ENCODE measurements at places on chromosomes 12 and 14.

- no peak for DNase-seq
Observed at GRCh38 chr12:121222847-121223246, 12.9 kb downstream of the P2RX4 start.

DNA sequence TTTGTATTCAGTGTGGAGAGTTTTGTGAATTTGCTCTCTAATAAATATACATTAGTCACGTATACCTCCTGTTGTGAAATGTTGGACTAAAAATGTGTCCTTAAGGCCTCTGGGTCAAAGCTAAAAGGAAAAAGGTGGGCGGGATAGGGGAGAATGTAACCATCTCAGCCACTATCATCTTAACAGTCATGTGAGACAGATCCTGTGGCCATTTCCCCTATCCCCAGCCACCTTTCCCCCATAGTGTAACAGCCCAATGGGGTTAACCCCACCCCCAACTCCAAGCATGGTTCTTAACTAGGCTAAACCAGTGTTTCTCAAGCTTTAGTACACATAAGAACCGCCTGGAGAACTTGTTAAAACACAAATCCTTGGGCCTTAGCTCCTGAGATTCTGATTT lies 6.5 kb upstream of the ITPR2 start:
- no peak for DNase-seq

GRCh38 chr14:45906257-45906656 lies 653.3 kb upstream of the MIS18BP1 start:
- DNase-seq: no peak

GRCh38 chr12:19402211-19402610 lies 37.1 kb upstream of the AEBP2 start:
- no peak for DNase-seq

DNA sequence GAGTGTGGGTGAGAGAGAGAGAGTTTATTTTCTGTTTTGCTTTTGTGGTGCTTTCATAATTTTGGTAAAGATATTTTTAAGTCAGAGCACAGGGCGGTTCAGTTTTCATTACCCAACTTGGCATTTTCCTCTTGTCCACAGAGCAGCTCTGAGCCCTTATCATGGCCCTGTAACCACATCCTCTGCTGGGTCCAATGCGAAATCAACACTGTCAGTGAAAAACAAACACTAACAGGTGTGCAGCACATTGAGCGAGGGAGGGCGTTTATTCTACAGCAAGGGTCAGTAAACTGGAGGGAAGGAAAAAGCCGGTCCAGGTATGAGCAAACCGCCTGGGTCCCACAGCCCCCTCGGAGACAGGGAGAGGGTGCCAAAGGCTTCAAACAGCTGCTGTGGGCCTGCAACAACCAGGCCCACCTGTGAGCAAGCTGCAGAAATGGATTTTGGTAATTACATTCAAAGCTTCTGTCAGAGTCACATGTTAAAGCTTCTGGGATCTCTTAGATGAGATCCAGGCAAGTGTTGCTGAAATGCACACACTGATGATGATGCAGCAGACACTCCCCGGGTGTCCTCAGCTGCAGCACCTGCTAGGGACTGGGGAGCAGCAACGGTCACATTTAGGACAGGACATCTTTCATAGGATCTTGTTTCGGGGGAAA lies 132.7 kb upstream of the DYRK2 start:
- DNase-seq: peak; percentile 3

- DNase-seq: no peak
Observed at GRCh38 chr14:99717682-99718013, 33.5 kb downstream of the CYP46A1 start.

DNA sequence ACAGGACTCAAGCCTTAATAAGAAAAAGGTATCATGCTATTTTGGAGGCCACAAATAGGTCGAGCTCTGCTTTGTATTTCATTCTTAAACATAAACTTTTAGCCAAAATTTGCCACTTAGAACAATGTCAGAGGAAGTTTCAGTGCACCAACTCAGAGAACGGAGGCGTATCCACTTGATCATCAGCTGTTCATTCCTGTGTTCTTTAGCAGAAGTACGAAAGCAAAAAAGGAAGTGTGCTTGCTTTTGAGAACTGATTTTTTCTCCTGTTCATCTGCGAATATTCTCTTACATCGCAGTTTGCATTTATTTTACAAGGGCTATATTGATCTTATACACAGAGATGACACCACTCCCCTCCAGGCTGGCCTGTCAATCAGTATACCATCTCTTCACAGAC lies 188.6 kb upstream of the SOX5 start:
- no peak for DNase-seq

- DNase-seq: no peak
Observed at GRCh38 chr14:98977451-98977850, 294.5 kb downstream of the BCL11B start.

DNA sequence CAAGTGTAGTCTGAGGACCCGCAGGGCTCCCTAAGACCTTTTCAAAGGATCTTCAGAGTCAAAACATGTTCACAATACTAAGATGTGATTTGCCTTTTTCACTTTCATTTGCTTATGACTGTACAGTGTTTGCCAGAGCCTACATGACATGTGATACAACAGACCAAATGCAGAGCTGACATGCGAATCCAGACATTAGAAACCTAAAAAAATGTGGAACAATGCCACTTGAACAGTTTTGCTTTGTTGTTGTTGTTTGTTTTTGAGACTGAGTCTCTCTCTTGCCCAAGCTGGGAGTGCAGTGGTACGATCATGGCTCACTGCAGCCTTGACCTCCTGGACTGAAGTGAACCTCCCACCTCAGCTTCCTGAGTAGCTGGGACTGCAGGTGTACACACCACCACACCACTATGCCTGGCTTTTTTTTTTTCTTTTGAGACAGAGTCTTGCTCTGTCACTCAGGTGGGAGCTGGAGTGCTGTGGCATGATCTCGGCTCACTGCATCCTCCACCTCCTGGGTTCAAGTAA lies 5.3 kb upstream of the RAB35 start:
- DNase-seq: no peak

- DNase-seq: no peak
Observed at GRCh38 chr12:127539226-127539858, 727.6 kb upstream of the TMEM132C start.

GRCh38 chr12:51202718-51203117 lies 15.1 kb downstream of the POU6F1 start:
- no peak for DNase-seq

DNA sequence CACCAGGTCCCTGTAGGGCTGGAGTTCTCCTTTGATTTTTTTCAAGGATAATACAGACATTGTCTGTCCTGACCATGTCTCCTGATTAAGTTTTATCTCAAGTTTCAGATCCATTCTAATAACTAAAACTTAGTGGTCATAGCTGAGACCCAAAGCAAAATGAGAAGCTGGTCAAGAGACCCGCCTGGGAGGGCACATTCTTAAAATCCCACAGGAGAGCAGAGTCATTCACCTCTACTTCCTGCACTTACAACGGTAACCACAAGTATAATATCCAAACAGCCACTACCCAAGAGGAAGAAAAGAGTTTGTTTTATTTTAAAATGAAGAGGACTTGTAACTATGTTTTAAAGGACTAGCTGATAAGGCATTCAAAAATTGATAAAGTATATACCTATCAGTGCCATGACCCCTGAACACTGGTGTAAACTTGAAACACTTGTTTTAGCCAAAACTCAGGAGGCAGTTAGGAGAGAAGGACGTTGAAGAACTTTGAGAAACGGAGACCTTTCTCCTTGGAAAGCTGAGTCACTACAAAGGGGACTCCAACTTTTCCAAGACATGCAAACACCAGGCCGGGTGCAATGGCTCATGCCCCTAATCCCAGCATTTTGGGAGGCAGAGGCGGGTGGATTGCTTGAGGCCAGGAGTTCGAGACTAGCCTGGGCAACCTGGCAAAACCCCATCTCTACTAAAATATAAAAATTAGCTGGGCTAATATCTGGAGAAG lies 478.2 kb downstream of the GLT1D1 start:
- no peak for DNase-seq

DNA sequence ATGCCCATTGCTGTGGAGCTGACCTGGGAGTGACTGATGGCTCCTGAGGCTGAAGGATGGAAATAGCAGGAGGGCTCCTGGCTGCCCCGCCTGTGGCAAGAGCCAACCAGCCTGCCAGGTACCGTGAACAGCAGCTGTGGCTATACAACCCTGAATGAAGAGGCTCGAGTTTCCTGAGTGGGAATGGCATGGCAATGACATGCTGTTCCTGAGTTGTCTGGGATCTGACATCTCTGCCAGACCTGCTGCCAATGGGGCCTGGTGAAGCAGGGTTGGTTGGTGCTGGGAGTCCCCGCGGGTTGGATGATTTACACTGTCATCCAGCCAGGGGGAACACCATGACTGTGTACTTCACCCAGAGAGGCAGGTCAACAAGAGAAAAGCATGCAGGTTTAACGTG lies 31.8 kb upstream of the LRRC10 start:
- no peak for DNase-seq

DNA sequence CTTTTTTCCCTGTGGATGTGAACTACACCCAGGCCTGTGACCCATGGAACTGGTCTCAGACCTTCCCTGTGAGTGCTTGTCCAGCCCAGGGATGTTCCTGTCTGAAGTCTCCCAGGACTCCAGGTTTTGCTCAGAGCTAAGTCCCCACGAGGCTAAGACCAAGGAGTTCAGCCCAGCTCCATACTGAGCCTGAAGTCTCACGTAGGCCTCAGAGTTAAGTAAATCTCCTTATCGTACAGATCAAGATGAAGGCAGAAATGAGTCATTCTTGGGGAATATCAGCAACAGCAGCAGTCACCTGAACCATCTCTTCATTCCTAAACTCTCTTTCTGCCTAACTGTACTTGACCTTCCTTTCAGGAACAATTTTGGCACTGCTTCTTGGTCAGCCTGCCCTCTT lies 139.8 kb downstream of the ANO6 start:
- DNase-seq: no peak

- no peak for DNase-seq
Observed at GRCh38 chr14:77407158-77407557, 16.2 kb downstream of the NOXRED1 start.

GRCh38 chr12:95830335-95831089 lies 28.2 kb upstream of the SNRPF start:
- DNase-seq: no peak

DNA sequence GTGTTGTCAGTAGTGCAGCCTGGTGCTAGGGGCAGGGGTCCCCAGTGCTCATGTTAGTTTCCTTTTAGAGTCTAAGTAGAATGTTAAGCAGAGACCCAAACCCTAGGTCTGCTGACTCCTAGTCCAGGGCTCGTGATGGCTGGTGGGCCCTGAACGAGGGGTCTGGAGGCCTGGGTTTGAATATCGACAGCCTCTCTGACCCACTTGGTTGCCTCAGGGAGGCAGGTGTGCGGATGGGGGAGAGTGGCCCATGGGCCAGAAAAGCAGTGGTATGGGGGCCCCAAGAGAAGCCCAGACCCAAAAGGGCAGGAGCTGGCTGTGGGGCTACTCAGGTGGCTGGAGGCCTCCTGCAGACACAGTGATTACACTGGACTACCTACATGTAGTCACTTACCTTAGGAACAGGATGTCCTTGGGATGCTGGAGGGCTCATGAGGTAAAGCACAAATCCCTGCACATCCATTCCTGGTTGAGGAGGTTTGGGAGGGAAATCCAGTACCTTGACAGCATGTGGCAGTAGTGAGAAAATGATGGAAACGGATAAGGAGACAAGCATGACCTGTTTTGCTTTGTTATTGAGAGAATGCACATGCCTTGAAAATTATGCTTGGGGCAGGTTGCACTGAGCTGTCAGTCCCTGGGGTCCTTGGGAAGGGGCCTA lies 1.7 kb upstream of the SLC25A29 start:
- DNase-seq: no peak

- no peak for DNase-seq
Observed at GRCh38 chr12:124569375-124570148, 2.1 kb upstream of the NCOR2 start.

DNA sequence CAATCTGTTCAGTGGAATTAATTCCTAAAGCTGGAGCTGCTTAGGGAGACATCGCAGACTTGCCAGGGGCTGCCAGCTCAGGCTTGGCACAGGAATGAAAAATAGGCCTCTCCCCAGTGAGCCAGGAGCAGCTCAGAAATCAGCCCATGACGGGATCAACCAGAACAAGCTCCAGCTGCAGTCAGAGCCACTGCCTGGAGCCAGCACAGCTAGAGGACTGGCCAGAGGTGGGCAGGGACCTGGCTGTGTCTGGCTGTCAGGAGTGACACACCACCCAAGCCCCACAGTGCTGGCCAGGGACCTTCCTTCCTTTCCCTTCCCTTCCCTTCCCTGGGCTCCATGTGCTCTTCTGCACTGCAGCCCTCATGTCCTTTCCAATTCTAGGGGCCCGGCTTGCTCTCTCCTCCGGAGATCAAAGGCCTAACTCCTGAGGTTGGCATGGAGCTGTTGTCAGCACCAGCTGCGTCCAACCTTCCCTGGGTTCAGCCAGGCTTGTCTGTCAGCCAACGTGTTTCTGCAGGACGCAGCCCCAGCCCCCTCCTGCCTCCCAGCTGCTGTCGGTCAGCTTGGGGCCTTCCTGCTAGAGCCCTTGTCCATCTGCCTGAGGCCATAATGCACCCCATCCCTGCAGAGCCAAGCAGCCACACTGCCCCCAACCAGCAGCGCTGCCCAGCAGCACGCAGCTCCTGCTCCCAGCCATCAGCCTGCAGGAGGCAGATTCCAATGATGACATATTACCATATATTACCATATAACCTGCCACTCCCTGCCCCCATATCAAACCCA lies 149.3 kb downstream of the CALM1 start:
- no peak for DNase-seq

GRCh38 chr14:70807898-70808415 lies 1.4 kb downstream of the MAP3K9 start:
- peak; percentile 45 for DNase-seq

DNA sequence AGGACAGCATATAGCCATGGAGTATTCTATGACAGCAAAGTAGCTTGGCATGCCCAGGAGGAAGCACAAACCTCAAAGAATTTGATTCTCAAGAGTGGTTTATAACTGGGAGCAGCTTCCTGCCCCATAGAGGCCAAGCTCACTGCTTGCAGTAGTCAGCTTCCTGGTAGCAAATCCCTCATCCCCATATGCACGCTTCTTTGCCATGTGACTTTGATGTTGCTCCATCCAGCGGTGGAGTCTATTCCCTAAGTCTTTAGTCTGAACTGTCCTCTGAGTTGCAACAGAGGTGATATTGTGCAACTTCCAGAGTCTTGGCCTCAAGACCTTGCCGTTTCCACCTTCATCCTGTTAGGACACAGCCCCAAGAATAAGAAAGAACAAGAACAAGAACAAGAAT lies 996.8 kb upstream of the TMEM132C start:
- no peak for DNase-seq

- no peak for DNase-seq
Observed at GRCh38 chr12:122981036-122981471, 573 bp downstream of the ARL6IP4 start.

DNA sequence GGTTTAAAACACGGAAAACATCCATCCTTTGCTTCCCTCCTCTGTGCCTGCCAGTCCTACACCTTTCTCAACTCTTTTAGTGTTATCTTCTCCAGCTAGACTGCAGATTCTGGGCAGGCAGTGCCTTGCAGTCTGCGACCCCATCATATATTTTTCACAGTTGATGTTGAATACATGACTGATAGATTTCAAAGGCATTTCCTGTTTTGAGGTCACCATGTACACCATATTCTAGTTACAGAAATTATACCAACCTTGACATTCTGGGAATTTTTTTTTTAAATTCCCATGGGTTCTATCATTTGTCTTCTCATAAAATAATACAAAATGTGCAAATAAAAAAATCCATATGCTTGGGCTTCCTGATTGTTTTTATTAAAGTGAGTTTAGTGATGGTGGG lies 16.6 kb downstream of the SOCS2 start:
- DNase-seq: no peak

- DNase-seq: no peak
Observed at GRCh38 chr12:121845701-121846100, 13.0 kb downstream of the HPD start.

Measured in T-helper 22 cell (primary cell).